ENCODE measurements at places on chromosomes 11 and 22. TPM values are rescaled to one million over a fixed set of nuclear protein-coding genes. Genes with fewer than 3 reads are reported as not detected.

DNA sequence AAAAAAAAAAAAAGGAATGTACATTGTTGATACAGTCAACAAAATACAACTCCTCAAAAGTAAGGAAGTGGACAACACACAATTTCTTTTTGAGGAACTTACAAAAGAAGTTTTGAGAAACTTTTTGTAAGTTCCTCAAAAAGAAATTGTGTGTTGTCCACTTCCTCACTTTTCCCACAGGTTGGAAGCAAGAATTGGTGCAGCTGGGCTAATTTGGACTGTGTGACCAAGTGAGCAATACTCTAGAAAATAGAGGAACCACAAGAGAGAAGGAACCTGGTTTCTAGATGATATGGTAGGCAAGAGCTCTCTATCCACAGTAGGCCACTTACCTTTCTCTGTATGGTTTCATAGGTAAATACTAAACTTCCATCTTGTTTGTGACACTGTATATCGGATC is 1053.8 kb downstream of the LRRC4C start:
- H3K4me3 ChIP-seq = no peak overlapping the region
- no peak overlapping the region for H3K27ac ChIP-seq
- DNase-seq = no peak
- H3K36me3 ChIP-seq = no peaks in the 10 kb centered on the region
- no peaks in the 10 kb centered on the region for H3K4me1 ChIP-seq

DNA sequence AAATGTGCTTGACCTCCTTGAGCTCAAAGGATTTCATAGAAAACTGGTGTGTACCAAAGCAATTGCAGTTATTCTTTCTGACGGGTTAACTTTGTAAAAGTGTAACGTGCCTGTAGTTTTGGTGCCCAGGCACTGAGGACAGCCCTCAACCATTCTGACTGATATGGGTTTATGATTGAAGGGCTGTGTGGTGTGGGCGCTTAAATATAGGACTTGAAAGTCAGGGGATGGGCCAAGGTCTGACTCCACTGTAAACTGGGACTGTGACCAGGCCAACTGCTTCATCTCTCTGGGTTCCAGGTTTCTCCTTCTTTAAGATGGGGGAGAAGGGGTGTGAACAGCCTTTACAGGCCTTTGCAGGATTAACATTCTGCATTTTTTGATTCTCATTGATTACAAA is 191.1 kb upstream of the ARHGAP20 start:
- no peak overlapping the region for H3K4me3 ChIP-seq
- no peaks in the 10 kb centered on the region for H3K4me1 ChIP-seq
- no peak overlapping the region for H3K27ac ChIP-seq
- no peak for DNase-seq
- no peaks in the 10 kb centered on the region for H3K27me3 ChIP-seq

GRCh38 chr11:120086651-120087050 is 51.3 kb downstream of the TRIM29 start:
- no peaks in the 10 kb centered on the region for H3K4me1 ChIP-seq
- H3K27ac ChIP-seq = no peak overlapping the region
- H3K4me3 ChIP-seq = no peak overlapping the region
- no peaks in the 10 kb centered on the region for H3K27me3 ChIP-seq
- H3K36me3 ChIP-seq = no peaks in the 10 kb centered on the region

DNA sequence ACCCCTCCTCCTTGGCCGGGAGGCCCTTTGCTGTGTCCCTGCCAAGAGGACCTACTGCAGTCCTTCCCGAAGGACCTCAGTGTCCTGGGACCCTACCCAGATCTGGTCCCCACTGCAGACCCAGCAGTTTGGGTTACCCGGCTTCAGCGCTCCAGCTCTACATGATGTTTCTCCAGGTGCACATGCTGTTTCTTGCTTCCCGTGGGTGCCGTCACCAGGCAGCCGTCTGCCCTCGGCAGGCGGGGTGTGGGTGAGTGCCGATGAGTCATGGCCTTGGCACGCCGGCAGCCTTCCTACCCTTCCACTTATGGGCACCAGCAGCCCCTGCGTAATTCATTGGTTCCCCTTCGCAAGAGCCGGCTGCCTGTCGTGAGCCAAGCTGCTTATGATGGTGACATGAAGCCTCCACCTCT is 101.8 kb downstream of the BCR start:
- no peaks in the 10 kb centered on the region for H3K4me1 ChIP-seq
- no peaks in the 10 kb centered on the region for H3K27me3 ChIP-seq
- no peak overlapping the region for H3K4me3 ChIP-seq
- H3K36me3 ChIP-seq = peaks cover 9% of the 10 kb centered on the region
- no peak for DNase-seq

DNA sequence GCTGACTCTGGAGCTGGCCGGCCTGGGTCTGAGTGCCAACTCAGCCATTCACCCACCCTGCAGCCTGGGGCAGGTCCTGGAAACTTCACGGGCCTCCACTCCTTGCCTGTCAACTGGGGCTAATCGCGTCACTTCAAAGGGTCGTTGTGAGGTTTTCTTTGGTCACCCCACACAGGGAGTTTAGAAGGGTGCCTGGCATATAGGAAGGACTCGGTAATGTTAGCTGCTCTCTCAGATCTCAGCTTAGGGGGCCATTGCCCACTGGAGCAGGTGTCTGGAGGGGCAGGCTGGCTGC is 7.3 kb downstream of the INCENP start:
- H3K27me3 ChIP-seq = no peaks in the 10 kb centered on the region
- no peak overlapping the region for H3K27ac ChIP-seq
- H3K4me3 ChIP-seq = no peak overlapping the region
- no peaks in the 10 kb centered on the region for H3K4me1 ChIP-seq

DNA sequence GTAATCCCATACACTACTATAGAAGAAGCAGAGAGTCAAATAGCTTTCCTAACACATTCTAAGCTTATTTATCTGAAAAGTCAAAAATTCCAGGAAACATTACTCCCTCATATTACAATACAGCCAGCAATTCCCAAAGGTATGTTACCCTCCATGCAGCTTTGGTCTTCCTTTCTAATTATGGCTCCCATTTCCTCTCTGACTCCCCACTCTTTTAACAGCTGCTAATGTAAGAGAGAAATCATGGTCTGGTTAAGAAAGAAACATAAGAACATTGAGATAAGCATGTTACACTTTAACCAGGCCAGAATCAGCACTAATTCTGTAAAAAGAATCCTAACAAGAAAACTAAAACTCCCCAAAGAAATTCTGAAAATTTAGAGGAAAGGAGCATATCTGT is 6.8 kb downstream of the PPP2R1B start:
- no peak overlapping the region for H3K27ac ChIP-seq
- peaks cover 59% of the 10 kb centered on the region for H3K36me3 ChIP-seq
- no peak overlapping the region for H3K4me3 ChIP-seq
- no peaks in the 10 kb centered on the region for H3K4me1 ChIP-seq
- no peak for DNase-seq

The CRYBB2 gene
- total RNA-seq = not detected

The OR10A2 gene
- total RNA-seq = not detected

The MMP12 gene
- not detected for total RNA-seq

The ACR gene
- not detected for total RNA-seq

The WNT11 gene
- not detected for total RNA-seq

The FXYD6 gene
- total RNA-seq = 44.6 TPM
